ENCODE measurements at places on chromosomes 1 and 21. TPM values are rescaled to one million over a fixed set of nuclear protein-coding genes. Genes with fewer than 3 reads are reported as not detected.

CFHR5 gene
- total RNA-seq: not detected

CD247 gene
- total RNA-seq: 251 TPM

CR1L gene
- not detected for total RNA-seq

ECM1 gene
- total RNA-seq: 0.78 TPM

DCST1 gene
- not detected for total RNA-seq

HAO2 gene
- not detected for total RNA-seq

DNA sequence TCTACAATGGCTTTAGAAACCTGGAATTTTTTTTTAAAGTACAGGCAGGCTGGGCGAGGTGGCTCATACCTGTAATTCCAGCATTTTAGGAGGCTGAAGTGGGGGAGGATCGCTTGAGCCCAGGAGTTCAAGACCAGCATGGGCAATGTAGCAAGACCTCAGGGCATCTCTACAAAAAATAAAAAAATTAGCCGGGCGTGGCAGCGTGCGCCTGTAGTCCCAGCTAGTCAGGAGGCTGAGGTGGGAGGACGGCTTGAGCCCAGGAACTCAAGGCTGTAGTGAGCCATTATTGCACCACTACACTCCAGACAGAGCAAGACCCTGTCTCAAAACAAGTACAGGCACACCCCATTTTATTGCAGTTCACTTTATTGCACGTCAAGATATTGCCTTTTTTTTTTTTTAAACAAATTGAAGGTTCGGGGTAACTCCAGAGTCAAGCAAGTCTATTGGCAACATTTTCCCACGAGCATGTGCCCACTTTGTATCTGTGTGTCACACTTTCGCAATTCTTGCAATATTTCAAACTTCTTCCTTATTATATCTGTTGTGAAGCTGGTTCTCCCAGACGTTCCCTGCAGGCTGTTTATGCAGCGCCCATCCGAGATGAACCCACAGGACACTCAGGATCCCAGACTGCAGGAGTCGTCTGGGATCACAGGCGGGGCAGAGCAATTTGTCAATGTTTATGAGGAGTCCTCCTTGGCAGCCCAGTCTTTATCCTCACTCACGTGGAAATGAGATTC lies 4.7 kb downstream of the HES2 start:
- no peak for DNase-seq

GRCh38 chr1:29991815-29992214 lies 731.6 kb downstream of the MATN1 start:
- no peak for DNase-seq

GRCh38 chr1:77876884-77877283 lies 11.5 kb upstream of the NEXN start:
- no peak for DNase-seq

- no peak for DNase-seq
Observed at GRCh38 chr1:81129366-81129765, 671.4 kb upstream of the ADGRL2 start.

DNA sequence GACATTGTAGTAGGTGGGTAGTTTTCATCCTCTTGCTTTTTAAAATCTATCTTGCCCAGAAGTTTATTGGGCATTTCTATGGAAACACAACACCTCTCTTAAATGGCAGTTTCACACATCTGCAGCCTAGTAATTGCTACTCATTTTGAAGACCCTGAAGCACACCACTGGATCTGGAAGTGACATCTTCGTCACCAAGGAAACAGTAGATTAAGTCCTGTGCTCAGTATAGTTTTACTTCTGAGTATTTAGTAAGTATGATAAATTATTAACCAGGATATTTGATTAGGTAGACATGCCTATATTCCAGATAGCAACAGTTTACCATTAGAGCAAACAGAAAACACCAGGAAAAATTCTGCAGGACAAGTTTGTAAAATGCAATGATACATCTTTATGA lies 48.7 kb downstream of the UCK2 start:
- no peak for DNase-seq

DNA sequence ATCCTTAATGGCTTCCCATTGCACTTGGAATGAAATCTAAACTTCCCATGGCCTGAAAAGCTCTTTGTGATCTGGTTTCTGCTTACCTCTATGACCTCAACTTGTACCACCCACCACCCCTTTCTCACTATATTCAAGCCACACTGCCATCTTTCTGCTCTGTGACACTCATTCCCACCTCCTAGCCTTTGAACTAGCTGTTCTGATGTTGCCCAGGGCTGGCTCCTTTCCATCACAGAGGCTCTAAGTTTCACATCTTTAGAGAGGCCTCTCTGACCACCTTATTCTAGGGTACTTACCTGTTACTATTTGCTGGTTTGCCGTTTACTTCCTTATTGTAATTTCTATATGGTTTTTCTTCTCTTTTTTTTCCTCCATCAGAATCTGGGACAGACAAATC lies 4.2 kb downstream of the MPZL1 start:
- no peak for DNase-seq

DNA sequence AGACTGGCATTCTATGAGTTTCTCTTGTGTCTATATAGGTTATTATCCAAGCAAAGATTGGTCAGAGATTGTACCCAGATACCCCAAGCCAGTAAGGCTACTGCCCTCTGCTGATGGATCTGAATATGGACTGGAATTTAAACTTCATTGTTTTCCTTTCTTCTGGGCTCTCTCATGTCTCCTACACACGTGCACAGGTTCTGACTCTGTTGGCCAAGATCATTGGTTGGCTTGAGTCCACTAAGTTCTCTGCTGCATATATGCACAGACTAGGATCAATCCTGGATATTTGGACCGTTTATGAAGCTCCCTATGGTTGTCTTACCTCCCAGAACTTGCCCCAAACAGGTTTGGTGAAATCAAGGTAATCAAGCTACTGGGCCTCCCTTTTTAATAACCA lies 69.7 kb downstream of the CC2D1B start:
- DNase-seq: peak; percentile 21

DNA sequence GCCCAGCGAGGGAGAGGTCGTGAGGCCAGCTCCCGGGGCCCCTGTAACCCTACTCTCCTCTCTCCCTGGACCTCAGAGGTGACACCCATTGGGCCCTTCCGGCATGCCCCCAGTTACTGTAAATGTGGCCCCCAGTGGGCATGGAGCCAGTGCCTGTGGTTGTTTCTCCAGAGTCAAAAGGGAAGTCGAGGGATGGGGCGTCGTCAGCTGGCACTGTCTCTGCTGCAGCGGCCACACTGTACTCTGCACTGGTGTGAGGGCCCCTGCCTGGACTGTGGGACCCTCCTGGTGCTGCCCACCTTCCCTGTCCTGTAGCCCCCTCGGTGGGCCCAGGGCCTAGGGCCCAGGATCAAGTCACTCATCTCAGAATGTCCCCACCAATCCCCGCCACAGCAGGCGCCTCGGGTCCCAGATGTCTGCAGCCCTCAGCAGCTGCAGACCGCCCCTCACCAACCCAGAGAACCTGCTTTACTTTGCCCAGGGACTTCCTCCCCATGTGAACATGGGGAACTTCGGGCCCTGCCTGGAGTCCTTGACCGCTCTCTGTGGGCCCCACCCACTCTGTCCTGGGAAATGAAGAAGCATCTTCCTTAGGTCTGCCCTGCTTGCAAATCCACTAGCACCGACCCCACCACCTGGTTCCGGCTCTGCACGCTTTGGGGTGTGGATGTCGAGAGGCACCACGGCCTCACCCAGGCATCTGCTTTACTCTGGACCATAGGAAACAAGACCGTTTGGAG lies 23.7 kb upstream of the TNFRSF1B start:
- DNase-seq: no peak

- DNase-seq: peak; percentile 73
Observed at GRCh38 chr1:12618965-12619791, 1.2 kb upstream of the DHRS3 start.

DNA sequence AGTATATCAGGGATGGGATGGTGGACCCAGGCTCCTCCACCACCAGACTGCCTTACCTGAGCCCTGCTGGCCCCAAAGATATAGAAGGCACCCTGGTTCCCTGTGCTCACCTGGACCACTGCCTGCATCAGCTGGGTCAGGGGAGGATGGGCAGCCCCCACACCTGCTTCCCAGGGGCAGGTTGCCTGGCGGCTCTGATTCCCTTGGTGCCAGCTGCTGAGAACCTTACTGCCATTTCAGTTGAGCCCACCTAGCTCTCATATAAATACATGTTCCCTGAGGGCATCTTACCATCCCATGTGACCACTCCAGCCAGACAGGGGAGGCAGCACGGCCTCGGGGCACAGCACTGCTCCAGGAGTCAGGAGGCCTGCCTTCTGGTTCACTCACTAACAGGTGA lies 24.4 kb downstream of the PSEN2 start:
- DNase-seq: no peak

- DNase-seq: no peak
Observed at GRCh38 chr1:115182012-115182715, 92.9 kb upstream of the TSPAN2 start.

DNA sequence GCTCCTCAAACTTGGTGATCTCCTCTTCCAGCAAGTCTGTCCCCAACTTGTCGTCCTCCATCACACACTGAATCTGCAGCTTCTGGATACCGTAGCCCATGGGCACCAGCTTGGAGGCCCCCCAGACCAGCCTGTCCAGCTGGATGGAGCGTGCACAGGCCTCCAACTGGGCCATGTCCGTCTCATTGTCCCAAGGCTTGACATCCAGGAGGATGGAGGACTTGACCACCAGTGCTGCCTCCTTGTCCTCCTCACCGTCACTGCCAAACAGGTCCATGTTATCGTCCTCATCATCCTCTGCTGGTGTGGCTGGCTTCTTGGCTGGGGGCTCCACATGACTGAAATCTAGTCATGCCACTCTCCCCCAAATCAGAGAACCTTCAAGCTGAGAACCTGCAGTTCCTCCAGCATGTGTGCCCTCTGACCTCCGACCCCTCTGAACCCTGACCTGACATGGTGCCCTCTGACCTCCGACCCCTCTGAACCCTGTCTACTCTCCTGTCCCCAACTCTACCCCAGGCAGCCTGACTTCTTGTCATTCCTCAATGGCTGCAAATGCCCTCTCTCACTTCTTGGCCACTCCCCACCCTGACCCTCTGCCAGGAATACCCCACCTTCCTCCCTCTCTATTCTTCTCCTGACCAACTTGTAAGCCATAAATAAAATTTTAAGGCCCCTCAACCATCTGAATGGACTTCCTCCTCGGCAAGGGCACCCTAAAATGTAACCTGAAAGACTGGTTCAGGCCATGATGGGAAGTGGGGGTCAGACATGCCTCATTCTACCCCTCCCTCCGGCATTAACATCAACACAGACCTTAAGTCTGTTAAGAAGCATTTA lies 275.7 kb upstream of the C1orf174 start:
- DNase-seq: no peak

DNA sequence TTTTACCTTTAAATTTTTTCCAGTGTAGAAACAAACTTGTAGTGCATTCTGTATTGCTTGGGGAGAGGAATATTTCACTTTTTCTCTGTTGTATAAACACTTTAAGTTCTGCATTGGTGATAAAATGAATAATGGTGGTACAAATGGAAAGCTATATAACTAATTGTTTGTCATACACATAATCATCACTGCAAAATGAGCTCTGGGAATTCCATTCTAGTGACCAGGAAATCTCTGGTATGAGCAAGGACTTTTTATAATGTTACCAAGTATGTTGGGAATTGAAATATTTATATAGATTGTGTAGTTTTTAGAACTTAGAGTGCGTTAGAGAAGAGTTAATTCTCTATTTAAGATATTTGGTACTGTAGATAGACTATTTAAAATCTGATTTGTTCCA lies 5.0 kb upstream of the FMN2 start:
- no peak for DNase-seq

DNA sequence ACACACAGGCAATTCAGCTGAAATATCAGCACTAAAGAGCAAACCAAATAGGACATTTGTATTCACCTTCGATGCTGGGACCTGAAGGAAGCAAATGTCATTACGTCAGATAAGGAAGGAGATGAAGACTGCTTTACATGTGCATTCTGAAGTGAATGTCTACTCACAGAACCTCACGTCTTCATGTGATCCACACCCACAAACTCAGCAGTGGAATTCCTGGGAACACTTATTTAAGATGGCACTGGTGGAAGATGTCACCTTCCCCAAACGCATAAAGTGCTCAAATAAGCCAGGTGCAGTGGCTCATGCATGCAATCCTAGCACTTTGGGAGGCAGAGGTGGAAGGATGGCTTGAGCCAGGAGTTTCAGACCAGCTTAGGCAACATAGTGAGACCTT lies 11.4 kb downstream of the PGBD5 start:
- DNase-seq: no peak
